ENCODE measurements at places on chromosomes 3 and 15. TPM values are rescaled to one million over a fixed set of nuclear protein-coding genes. Genes with fewer than 3 reads are reported as not detected.

The GOLGA8H gene
- total RNA-seq: 0.88 TPM

The ATP13A5 gene
- not detected for total RNA-seq

The PLOD2 gene
- total RNA-seq: 66.0 TPM

The COL6A5 gene
- total RNA-seq: 0.41 TPM

The SPESP1 gene
- 4.1 TPM for total RNA-seq

The FAM81A gene
- 10.4 TPM for total RNA-seq

The DLL4 gene
- total RNA-seq: 9.4 TPM

The SAXO2 gene
- total RNA-seq: 3.2 TPM

The KLHL40 gene
- total RNA-seq: not detected

The STRIT1 gene
- total RNA-seq: not detected

The ZNF592 gene
- 31.6 TPM for total RNA-seq

The ECE2 gene
- not detected for total RNA-seq

The TICRR gene
- 0.25 TPM for total RNA-seq

The INSYN1 gene
- 4.2 TPM for total RNA-seq

The SEMA3G gene
- 25.7 TPM for total RNA-seq

The DPPA2 gene
- 0.19 TPM for total RNA-seq

The GUCA1C gene
- not detected for total RNA-seq

The TNNC1 gene
- total RNA-seq: 2.2 TPM

The CNOT10 gene
- 34.0 TPM for total RNA-seq

The CDCP1 gene
- 39.6 TPM for total RNA-seq

All from kidney (tissue), 22 donors.